Stimulated activated CD4-positive, alpha-beta T cell treated with anti-CD3 and anti-CD28 coated beads, Interleukin-15, amount 100 ng/mL, for 48 hours (primary cell): ENCODE measurements at places on chromosomes 4 and X.

GRCh38 chrX:72382202-72382595 is 76.5 kb upstream of the CITED1 start:
- DNase-seq, result no peak

GRCh38 chrX:135914404-135914803 is 20.9 kb downstream of the SAGE1 start:
- DNase-seq, result no peak

DNA sequence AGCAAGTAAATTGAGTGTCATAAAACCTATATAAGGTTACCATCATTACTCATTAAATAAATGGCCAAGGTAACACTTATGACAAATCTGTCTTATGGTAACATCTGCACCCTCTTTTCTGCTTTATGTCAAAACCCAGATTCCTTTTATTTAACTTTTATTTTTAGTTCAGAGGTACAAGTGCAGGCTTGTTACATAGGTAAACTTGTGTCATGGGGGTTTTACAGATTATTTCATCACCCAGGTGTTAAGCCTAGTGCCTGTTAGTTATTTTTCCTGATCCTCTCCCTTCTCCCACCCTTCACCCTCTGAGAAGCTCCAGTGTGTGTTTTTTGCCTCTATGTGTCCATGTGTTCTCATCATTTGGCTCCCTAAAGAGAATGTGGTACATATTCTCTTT is 930.7 kb downstream of the CCSER1 start:
- DNase-seq, result no peak

DNA sequence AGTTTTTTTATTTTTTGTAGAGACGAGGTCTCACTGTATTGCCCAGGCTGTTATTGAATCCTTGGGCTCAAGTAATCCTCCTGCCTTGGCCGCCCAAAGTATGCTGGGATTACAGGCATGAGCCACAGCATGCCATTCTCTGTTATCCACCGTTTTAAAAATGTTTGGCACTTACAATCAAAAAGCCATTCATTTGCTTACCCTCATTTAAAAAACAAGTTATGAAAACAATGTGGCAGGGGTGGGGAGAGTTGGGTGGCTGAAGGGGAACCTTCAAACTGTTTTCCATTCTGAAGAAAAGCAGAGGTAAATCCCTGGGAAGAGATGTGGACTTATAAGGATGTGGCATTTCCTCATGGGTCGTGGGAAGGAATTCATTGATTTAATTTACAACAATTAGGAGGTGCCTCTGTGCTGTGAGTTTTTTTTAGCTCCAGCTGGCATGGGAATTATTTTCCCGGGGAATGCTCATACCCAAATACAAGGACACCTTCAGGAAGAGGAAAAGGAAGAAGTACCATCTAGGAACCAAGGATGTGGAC is 103.5 kb downstream of the MID1 start:
- no peak for DNase-seq

- no peak for DNase-seq
These were observed 123.0 kb downstream of the ZNF827 start for GRCh38 chr4:145815626-145816025.

DNA sequence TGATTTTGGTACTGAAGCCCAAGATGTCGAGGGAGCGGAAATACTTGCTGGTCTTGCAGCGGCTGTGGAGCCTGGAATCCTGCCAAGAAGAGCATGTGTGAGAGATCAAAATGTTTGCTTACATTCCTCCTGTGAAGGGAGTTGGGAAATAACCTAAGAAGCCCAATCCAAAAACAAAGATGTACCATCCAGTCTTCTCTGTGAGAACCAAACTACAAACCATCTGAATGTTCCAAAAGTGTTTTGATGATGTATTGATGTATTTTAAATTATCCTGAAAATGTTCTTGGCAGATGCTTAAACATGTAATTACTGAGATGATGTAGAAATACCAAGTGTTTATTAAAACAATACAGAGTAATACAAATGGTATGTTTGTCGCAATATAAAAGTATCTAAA is 10.1 kb upstream of the ADH1A start:
- DNase-seq, result no peak

- DNase-seq, result no peak
These were observed 18.1 kb upstream of the ATOH1 start for GRCh38 chr4:93810340-93810992.

- no peak for DNase-seq
These were observed at the start of gene PDGFC for GRCh38 chr4:156971676-156972378. TSS of gene PDGFC (minus strand) at chr4:156971799. CDS start at chr4:156970903, 896 bp downstream.

GRCh38 chr4:19514276-19515070 is 737.2 kb upstream of the SLIT2 start:
- no peak for DNase-seq

GRCh38 chr4:91426725-91427124 is 877.0 kb upstream of the GRID2 start:
- no peak for DNase-seq

DNA sequence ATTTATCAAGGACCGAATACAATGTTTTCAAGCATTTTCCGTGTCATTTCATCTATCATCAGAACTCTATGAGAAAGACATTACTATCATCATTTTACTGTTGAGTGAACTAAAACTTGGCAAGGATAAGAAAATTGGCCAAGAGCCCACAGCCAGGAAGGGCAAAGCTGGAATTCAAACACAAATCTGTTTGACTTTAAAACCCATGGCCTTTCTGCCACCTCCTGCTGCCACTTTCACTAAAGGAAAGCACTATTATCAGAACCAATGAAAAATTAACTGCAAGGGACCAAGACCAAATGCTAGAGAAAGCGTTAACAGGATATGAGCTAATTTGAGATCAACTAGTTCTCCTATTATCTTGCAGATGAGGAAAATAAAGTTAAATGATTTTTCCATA is 2759.2 kb downstream of the ARAP2 start:
- no peak for DNase-seq

GRCh38 chrX:39318506-39319343 is 517.5 kb downstream of the MID1IP1 start:
- no peak for DNase-seq

DNA sequence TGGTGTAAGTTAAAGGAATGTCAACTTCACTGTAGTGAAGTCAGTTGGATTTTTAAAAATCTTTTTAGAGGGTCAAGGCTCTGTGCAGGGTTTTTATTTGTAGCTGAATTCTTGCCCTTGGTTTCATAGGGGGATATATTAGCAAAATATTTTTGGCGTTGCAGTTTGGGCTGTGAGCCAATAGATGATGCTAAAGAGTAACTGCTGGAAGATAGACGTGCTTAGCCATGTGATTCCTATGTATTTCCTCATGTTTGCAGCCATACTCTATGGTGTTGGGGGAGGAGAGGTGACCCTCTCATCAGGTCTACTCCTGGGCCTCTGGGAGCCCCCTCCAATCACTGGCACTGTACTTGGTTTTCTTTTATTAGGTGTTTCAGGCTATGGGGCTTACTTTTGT is 246.7 kb upstream of the ARHGAP24 start:
- DNase-seq, result no peak

DNA sequence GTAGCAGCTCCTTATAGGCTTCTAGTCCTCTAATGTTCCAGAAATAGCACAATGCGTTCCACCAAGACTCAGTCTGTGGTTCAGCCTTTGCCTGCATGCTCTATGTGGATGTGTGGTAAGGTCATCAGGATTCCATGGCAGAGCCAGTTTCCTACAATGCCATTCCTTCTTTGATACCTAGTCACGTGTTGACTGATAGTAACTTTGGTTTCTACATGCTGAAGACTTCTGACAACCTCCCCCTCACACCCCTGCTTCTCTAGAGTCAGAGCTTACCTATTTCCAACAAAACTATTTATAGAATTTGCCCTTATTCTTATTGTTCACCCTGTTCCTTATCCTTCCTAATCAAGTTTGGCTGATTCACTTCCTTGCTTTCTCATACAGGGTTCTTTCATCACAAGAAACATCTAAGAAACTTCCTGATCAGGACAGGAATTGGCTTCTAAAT is 81.1 kb downstream of the CT47B1 start:
- no peak for DNase-seq

GRCh38 chr4:158189422-158189821 is 16.6 kb upstream of the GASK1B start:
- DNase-seq, result no peak

DNA sequence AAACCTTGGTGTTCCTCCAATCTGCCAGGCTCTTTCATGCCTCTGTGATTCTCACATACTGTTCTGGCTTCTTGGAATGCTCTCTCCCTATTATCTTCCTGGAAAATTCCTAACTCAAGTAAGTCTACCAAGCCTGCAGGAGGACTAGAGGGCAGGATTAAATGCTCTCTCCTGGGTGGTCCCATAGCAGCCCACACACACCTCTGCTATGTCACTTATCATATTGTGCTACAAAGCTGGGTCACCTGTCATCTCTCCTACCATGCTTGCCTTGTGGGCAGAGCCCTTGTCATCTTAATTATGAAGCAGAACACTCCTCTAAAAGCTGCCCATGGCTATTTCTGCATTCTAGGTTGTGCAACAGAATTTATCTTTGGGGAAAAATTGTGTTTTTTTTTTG is 344.5 kb upstream of the NOCT start:
- no peak for DNase-seq

DNA sequence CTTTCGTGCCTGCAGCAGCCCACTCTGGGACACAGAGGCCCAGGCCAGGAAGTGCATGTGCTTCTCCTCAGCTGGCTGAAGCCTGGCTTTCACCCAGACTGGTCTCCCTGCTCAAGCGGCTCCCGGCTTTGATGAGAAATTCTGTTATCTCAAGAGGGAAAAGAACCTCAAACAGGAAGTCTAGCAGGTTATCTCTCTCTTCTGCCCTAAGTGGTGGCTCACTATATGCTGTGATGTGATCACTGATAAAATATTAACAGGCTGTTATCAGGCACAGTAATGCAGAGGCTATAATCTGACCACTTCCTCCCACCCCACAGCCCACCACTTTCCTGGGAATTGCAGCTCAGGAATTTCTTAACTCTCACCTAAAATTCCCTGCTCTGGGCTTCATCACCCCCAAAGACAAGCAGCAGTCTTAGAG is 13.3 kb downstream of the CLDN2 start:
- DNase-seq, result no peak

DNA sequence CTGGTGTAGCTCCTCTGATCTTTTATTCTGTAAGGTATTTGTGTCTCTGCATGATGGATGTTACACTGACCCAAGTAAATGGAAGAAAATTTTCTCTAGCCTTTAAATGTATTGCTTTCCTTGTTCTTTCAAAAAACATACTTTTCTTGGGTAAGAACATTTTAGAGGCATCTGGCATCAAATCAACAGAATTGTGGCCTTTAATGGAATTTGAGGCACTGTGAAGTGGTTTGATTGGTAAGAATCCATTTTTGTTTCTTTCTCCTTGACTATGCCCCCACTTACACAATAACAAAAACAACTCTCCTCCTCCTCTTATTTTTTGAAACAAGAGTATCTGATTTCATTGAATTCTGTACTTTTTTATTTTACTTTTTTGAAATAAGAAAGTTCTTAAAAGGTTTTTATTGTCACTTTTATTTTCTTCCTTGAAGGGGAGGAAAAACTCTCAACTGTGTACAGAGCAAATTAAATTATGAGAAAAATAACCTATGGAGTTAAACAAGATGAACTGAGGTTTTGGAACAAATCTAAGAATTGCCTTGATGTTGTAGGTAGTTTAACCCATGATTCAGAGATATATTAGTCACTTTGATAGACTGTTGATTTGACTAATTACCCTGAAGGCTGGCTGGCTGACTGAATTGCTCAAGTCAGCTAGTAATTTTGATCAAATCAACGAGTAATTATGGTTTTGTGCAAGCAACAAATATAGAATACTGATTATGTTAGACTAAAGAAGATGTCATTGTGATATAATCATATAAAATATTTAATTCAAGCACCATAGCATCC is 146.4 kb downstream of the FHIP1A start:
- no peak for DNase-seq

GRCh38 chr4:95585016-95585695 is 36.4 kb upstream of the UNC5C start:
- no peak for DNase-seq

DNA sequence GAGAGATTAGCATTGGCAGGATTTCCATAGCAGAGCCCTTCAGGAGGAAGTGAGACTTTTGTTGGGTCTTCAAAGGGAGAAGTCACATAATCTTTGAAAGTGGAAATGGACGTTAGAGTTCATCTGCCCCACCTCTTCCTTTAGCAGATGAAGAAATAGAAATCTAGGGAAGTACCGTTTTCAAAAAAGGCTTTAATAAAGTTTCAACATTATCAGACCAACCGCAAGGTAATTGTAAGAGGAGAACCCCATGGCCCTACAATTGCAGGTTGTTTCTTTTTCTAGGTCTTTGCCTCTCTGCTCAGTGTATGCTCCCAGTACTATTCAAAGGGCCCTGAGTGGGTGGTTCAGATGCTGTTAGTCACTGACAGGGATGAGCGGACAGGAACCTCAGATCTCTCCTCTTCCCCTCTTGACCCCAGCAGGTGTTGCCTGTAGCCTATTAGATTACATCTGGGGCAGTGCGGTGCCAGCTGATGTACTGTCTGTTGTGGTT is 48.6 kb upstream of the AP1S2 start:
- no peak for DNase-seq

- no peak for DNase-seq
These were observed 213.6 kb upstream of the VEGFC start for GRCh38 chr4:177006331-177006730.

DNA sequence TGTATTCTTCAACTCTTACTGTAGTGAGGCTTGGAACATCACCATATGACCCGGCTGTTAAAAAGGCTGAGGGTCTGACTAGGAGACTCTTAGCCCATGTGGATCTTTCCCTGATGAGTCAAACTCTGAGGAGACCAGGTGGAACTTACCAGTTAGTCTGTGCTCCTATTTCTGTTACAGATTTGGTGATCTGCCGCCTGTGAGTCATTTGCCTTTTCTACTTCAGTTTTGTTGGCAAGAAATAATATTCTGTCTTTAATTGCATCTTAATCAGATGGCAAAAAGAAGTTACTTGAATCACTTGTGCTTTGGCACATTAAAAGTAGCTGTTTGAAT is 48.4 kb downstream of the MTM1 start:
- no peak for DNase-seq

GRCh38 chr4:113781439-113782040 is 20.0 kb upstream of the CAMK2D start:
- no peak for DNase-seq

DNA sequence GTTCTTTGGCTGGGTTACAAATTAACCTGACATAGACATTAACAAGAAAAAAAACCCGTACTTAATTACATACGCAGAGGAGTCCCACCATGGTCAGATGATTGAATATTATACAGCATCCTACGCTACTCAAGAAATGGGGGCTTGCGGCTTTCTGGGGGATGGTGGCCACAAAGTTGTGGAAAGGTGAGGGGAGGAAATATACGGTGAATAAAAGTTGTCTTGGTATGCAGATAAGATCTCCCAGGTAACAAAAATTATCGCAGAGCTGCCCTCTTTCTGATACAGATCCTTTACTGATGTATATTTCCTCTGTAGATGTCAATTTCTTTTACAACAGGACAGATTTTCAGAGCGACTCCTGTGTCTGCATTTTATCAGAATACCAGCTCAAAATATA is 890 bp downstream of the DCAF16 start:
- no peak for DNase-seq

DNA sequence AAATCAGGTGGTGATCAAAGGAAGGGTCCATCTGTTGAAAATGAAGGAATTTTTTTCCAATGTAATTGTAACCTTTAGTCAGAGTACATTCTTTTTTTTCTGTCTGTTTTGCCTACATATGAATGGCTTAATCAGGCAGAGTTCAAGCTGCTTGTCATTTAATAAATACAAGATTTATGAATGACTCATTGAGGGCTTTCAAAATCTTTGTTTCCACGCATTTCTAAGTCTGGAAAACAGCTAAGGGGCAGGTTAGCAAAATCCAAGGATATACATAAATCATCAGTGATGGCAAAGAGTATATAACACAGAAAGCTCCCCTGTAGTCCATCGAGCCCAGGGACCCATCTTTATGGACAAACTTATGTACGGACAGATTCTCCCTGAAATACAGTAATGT is 1.8 kb downstream of the CA5B start:
- DNase-seq, result no peak
